PC-9 (cell line): ENCODE measurements at places on chromosomes 1 and 21.
A peak's percentile ranks its signal among the peaks of the same experiment; 100 is the strongest.

GRCh38 chr1:186050360-186050759 is 316.2 kb downstream of the HMCN1 start:
- no peak overlapping the region for H3K27ac ChIP-seq
- H3K4me1 ChIP-seq = no peaks in the 10 kb centered on the region
- H3K36me3 ChIP-seq = no peaks in the 10 kb centered on the region
- H3K27me3 ChIP-seq = no peaks in the 10 kb centered on the region
- H3K4me3 ChIP-seq = no peak overlapping the region
- DNase-seq = no peak

- peaks cover 15% of the 10 kb centered on the region for H3K36me3 ChIP-seq
- H3K27ac ChIP-seq = no peak overlapping the region
- DNase-seq = no peak
- H3K27me3 ChIP-seq = no peaks in the 10 kb centered on the region
- peaks cover 17% of the 10 kb centered on the region for H3K4me1 ChIP-seq
Observed at GRCh38 chr1:203695116-203695515, 68.5 kb downstream of the ATP2B4 start.

GRCh38 chr1:15031251-15031933 is 122.2 kb upstream of the TMEM51 start:
- no peaks in the 10 kb centered on the region for H3K27me3 ChIP-seq
- no peak for DNase-seq
- H3K27ac ChIP-seq = no peak overlapping the region
- H3K4me1 ChIP-seq = no peaks in the 10 kb centered on the region
- no peak overlapping the region for H3K4me3 ChIP-seq
- no peaks in the 10 kb centered on the region for H3K36me3 ChIP-seq

DNA sequence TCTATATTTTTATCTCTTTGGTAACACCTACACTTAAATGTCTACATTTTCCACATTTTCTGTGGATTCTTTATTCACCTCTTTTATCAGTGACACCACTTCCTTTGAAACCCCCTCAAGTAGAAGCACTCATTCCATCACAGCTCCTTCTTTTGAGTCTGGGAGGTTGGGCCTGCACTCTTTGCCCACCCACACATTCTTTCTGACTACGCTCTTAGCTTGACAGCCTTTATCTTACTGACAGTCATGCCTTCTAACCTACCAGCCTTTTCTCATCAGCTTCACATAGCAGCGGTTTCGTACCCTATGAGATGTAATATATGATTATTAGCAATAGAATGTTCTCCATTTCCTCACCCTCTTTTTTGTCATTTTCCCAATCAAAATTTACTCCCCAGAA is 151.9 kb downstream of the TNFSF18 start:
- no peak overlapping the region for H3K4me3 ChIP-seq
- no peaks in the 10 kb centered on the region for H3K27me3 ChIP-seq
- DNase-seq = no peak

GRCh38 chr1:158434741-158435140 is 8.7 kb upstream of the OR10K2 start:
- H3K27me3 ChIP-seq = no peaks in the 10 kb centered on the region
- H3K36me3 ChIP-seq = no peaks in the 10 kb centered on the region
- no peak overlapping the region for H3K4me3 ChIP-seq
- H3K4me1 ChIP-seq = no peaks in the 10 kb centered on the region

DNA sequence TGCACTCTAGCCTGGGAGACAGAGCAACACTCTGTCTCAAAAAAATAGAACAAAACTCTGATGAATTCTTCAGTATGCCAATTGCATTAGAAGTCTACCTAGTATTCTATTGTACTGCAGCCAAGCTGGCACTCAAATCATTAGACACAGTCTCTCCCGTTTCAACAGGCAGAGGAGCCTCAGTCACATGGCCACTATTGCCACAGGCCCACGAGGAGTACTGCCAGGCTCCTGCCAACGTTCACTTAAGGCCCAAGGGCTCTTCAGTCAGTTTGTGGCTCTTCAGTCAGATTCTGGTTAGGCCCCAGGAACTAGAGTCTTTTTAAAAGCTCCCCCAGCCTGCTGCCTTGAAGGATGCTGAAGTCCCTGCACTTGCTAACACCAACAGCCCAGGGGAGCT is 73.4 kb downstream of the SH3BGR start:
- no peak overlapping the region for H3K27ac ChIP-seq
- no peak overlapping the region for H3K4me3 ChIP-seq
- no peak for DNase-seq
- H3K27me3 ChIP-seq = peaks cover 27% of the 10 kb centered on the region
- H3K4me1 ChIP-seq = no peaks in the 10 kb centered on the region

GRCh38 chr21:18252680-18253079 is 8.0 kb downstream of the CHODL start:
- H3K4me1 ChIP-seq = no peaks in the 10 kb centered on the region
- no peak for DNase-seq
- H3K27me3 ChIP-seq = no peaks in the 10 kb centered on the region
- no peak overlapping the region for H3K4me3 ChIP-seq
- no peak overlapping the region for H3K27ac ChIP-seq
- no peaks in the 10 kb centered on the region for H3K36me3 ChIP-seq

DNA sequence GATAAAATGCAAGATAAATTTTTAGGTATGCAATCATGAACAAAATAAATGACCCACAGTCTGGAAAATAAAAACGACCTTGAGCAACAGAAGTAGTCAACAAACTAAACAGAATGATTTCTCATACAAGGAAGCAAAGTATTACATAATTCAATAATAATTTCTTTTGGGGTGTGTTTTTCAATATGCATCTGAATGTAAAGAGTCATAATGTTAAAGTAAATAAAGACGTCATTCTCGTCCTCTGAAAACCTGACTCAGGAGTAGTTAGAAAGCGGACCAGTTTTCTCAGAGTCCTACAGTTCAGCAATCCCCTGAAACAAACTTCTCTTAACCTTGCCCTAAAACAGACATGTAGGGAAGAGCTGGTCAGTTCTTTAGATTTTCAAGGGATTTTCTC is 18.6 kb downstream of the CDC42BPA start:
- no peaks in the 10 kb centered on the region for H3K36me3 ChIP-seq
- DNase-seq = no peak
- H3K4me1 ChIP-seq = peaks cover 25% of the 10 kb centered on the region
- no peaks in the 10 kb centered on the region for H3K27me3 ChIP-seq

GRCh38 chr1:41409825-41410224 is 48.6 kb downstream of the FOXO6 start:
- H3K27ac ChIP-seq = no peak overlapping the region
- no peak for DNase-seq
- H3K4me3 ChIP-seq = no peak overlapping the region
- no peaks in the 10 kb centered on the region for H3K36me3 ChIP-seq
- H3K27me3 ChIP-seq = peaks cover 16% of the 10 kb centered on the region; the same call in 1 of the 2 replicates

DNA sequence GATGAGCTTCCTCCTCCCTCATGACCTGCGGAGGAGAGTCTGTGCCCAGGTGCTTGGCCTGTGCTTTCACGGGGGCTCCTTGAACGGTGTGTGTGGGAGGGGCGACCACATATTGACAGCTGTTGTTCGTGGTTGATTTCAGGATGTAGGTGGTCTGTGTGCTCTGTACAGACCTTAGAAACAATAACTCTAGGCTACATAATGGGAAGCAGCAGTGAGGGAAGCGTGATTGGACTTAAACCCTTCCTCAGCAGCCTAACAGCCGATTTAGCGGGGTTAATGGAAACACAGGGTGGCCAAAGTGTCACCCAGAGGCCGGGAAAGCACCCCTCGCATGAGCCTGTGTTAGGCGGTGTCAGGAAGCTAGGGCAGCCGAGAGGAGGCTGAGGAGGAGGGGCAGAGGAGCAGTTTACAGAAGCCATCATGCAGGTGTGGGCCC is 56.0 kb downstream of the TBCE start:
- no peak overlapping the region for H3K27ac ChIP-seq
- no peaks in the 10 kb centered on the region for H3K4me1 ChIP-seq
- no peak overlapping the region for H3K4me3 ChIP-seq
- H3K36me3 ChIP-seq = no peaks in the 10 kb centered on the region

GRCh38 chr1:155504207-155504606 is 58.4 kb downstream of the ASH1L start:
- peak; percentile 37 for DNase-seq
- H3K27ac ChIP-seq = no peak overlapping the region
- no peaks in the 10 kb centered on the region for H3K4me1 ChIP-seq
- no peak overlapping the region for H3K4me3 ChIP-seq
- no peaks in the 10 kb centered on the region for H3K27me3 ChIP-seq

GRCh38 chr21:40054403-40054802 is 187.2 kb downstream of the PCP4 start:
- no peak overlapping the region for H3K27ac ChIP-seq
- no peak for DNase-seq
- peaks cover 14% of the 10 kb centered on the region for H3K27me3 ChIP-seq
- no peak overlapping the region for H3K4me3 ChIP-seq
- no peaks in the 10 kb centered on the region for H3K4me1 ChIP-seq

DNA sequence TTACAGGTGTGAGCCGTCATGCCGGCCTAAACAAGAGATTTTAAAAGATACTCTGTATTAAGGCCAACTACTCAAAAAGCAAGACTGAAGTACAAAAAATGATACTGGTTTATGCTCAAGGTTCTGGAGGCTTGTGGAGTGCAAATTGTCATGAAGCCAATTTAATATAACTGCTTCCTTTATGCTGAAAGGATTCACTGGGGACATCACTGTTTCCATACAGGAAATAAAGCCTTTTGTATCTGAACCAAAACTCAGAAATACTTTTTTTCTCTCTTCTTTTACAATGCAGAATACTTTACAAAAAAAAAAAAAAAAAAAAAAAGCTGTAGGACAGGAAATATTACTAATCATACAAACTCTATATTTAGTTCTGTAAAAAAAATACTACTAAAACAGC is 55.5 kb upstream of the CNN3 start:
- peaks cover 15% of the 10 kb centered on the region for H3K4me1 ChIP-seq
- H3K4me3 ChIP-seq = no peak overlapping the region
- no peak for DNase-seq
- H3K27ac ChIP-seq = no peak overlapping the region
- H3K27me3 ChIP-seq = no peaks in the 10 kb centered on the region

- no peak overlapping the region for H3K27ac ChIP-seq
- no peak for DNase-seq
- no peaks in the 10 kb centered on the region for H3K4me1 ChIP-seq
- H3K4me3 ChIP-seq = no peak overlapping the region
- no peaks in the 10 kb centered on the region for H3K27me3 ChIP-seq
- H3K36me3 ChIP-seq = no peaks in the 10 kb centered on the region
Observed at GRCh38 chr1:110173466-110174105, 23.3 kb downstream of the SLC6A17 start.

DNA sequence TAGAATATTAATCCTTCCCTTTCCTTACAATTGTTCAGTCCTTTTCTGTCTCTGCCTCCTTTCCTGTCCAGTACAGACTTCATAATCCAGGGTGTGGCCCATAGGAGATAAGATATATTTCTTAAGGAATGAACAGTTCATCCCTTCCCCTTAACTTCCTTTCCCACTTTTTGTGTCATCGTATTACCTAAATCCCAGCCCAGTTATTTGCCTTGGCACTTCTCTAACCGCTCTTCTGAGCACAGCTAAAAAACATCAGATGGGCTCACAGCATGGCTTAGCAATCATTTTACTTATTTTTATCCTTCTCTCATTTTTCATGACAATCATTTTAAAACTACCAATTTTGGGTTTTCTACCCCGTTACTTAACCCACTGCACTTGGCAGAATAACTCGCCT is 39.6 kb downstream of the F3 start:
- H3K4me1 ChIP-seq = no peaks in the 10 kb centered on the region
- H3K36me3 ChIP-seq = peaks cover 39% of the 10 kb centered on the region
- H3K27me3 ChIP-seq = no peaks in the 10 kb centered on the region
- no peak overlapping the region for H3K4me3 ChIP-seq
- no peak for DNase-seq

DNA sequence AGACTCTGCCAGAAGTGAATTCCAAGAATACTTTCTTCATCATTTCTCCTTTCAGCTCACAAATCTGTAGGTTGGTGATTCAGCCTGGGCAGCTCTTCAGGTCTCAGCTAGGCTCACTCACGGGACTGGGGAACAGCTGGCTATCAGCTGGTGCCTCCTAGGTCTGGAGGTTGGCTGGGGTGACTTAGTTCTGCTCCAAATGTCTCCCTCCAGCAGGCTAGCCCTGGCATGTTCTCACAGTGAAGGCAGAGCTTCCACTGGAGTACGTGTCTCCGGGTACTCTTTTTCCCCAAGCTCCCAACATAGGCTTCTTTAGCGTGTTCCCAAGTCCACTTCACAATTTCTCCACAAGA is 12.5 kb upstream of the VAMP4 start:
- H3K36me3 ChIP-seq = no peaks in the 10 kb centered on the region
- H3K4me3 ChIP-seq = no peak overlapping the region
- H3K27me3 ChIP-seq = 0 out of 2 replicates have a peak, but pooled peaks cover 5% of the 10 kb centered on the region
- DNase-seq = no peak
- no peak overlapping the region for H3K27ac ChIP-seq
- no peaks in the 10 kb centered on the region for H3K4me1 ChIP-seq

GRCh38 chr1:85624361-85624760 is 43.8 kb downstream of the CCN1 start:
- H3K4me1 ChIP-seq = peaks cover 15% of the 10 kb centered on the region
- H3K4me3 ChIP-seq = no peak overlapping the region
- no peaks in the 10 kb centered on the region for H3K36me3 ChIP-seq
- H3K27ac ChIP-seq = no peak overlapping the region
- no peaks in the 10 kb centered on the region for H3K27me3 ChIP-seq

- no peaks in the 10 kb centered on the region for H3K27me3 ChIP-seq
- H3K4me1 ChIP-seq = peaks cover 51% of the 10 kb centered on the region
- H3K36me3 ChIP-seq = no peaks in the 10 kb centered on the region
- no peak overlapping the region for H3K4me3 ChIP-seq
Observed at GRCh38 chr1:84271441-84272151, 29.9 kb upstream of the SAMD13 start.

GRCh38 chr1:217526636-217527035 is 104.3 kb downstream of the GPATCH2 start:
- no peaks in the 10 kb centered on the region for H3K27me3 ChIP-seq
- H3K4me3 ChIP-seq = no peak overlapping the region
- no peaks in the 10 kb centered on the region for H3K36me3 ChIP-seq
- no peaks in the 10 kb centered on the region for H3K4me1 ChIP-seq

DNA sequence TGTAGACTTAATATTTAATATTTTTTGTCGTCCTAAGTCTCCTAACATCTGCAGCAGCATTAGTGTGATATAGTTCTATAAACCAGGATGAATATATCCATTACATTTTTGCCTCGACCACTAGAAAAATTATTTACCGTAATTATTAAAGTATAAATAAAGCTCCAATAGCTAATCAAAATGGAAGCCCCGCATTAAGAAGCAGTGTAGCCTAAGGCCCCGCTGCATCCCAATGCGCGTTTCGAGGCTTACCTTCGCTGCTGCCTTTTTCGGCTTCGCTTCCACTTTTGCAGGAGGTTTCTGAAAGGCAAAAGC is 891 bp downstream of the HMGN1 start:
- H3K27ac ChIP-seq = peak overlapping the region; percentile 67
- no peak for DNase-seq
- H3K27me3 ChIP-seq = no peaks in the 10 kb centered on the region
- peak overlapping the region; percentile 92 for H3K4me3 ChIP-seq
- peaks cover 32% of the 10 kb centered on the region for H3K4me1 ChIP-seq

- no peak for DNase-seq
- no peak overlapping the region for H3K27ac ChIP-seq
- H3K27me3 ChIP-seq = no peaks in the 10 kb centered on the region
- no peaks in the 10 kb centered on the region for H3K36me3 ChIP-seq
Observed at GRCh38 chr1:23772854-23773242, 5.4 kb upstream of the PITHD1 start.
